ENCODE measurements at places on chromosomes 6 and 20.

DNA sequence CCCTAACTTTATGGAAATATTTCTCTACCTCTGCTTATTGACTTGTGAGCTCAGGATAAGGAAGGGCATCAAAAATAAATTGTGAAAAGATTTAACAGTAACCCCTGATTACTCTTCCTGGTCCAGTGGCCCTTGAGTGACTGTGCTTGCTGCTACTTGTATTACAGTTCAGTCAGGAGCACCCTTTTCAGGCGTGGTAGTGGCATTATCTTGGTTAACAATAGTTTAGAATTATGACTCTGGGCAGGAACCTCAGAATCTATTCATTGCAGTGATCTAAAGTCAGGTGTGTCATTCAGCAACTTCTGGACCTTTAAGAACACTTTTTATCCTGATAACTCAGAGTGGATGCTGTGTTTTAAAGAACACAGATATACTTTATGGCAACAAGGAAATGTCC is 43.4 kb downstream of the FAM135A start:
- DNase-seq, result no peak

GRCh38 chr6:15434263-15434662 is 188.4 kb downstream of the JARID2 start:
- no peak for DNase-seq

DNA sequence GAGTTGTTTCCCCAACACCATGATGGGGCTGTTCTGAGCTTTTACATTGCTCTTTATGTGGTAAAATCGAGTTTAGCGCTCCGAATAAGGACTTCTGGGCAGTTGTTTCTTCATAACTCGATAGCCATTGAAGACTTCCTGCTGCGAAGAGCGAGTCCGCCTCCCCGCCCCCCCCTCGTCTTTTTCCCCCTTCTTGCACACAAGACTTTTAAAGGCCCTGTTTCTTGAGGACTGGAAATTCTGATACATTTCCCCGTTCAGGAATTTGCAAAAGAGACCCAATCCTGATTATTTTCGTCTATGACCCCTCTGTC is 1.5 kb upstream of the CITED2 start:
- no peak for DNase-seq

DNA sequence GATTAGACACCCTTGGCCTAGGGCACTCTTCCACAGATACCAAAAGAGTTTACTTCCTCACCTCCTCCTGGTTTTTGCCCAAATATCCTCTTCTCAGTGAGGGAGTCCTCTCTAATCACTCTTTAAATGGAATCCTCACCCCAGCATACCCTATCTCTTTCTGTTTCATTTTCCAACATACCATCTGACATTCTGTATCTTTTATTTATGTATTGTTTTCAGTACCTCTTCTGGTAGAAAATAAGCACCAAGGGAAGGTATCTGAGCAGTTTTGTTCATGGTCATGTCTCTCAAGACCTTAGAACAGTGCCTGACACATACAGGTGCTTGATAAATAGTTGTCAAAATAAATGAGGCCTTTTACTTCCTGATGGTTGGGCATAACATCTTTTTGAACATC is 55.1 kb downstream of the KIAA0408 start:
- no peak for DNase-seq

- no peak for DNase-seq
Measured at GRCh38 chr6:52053038-52053695, 34.2 kb downstream of the PKHD1 start.

DNA sequence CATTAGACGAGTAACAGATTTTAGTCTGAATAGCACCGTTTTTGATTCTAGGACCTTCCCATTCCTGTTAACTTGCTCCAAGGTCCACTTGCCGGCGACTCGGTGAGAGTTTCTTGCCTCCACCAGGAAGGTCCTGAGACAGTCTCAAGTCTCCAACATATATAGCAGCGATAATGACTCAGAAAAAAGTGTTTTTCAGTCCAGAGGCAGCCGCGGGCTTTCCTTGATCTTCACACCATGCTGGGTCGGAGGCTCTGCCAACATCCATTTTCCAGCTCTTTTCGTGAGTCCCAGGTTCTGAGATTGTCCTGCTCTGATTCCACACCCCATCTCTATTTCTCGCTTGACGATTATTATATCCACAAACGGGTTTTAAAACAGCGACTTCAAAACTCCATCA is 170.5 kb downstream of the GPX5 start:
- DNase-seq, result no peak

GRCh38 chr6:7912736-7913517 is 2.3 kb upstream of the TXNDC5 start:
- no peak for DNase-seq

GRCh38 chr20:39268491-39268951 is 306.4 kb downstream of the DHX35 start:
- no peak for DNase-seq

DNA sequence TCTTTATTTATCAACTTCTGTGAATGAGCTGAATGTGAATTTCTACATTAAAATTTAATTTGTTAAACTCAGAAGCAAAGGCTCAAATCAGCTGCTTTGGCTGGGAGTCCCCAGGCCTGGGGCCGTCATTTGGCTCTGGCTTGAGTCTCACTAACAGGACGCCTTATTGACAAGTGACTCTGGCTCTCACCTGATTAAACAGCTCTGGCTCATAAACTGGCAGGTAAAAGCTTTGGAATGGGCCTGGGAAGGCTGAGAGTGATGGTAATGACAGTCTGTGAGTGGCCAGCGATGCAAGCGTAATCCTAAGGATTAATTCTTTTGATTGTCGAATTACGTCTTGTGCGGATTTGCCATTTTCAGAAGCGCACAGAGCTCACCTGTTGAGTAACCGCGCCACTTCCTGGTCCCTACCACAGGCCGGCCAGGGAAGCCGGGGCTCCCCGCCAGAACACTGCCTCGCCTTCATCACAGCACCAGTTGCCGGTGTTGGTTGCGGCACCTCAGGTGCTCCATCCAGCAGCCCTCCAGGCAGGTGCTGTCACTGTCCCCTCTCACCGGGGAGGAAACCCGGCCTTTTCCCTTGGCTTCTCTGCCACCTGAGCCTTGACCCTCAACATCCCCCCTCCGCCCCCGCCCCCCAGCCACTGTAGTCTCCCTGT is 110.7 kb downstream of the ZDHHC14 start:
- no peak for DNase-seq

DNA sequence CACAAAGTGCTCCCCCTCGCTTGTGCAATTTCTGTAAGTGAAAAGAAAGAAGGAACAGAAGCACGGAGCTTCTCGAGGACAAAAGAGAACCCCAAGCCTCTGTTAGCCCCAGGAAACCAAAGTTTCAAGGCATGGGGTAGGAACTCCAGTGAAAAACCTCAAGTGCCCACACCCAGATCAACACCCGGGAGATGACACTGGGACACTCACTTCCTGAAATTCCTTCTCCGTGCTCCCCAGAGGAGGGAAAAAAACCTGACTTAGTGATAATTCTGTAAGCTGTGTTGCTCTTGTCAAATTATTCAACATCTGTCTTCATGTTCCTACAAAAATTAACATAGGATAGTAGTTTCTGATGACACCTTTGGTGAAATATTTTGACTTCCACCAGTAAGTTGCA is 4.6 kb downstream of the MDGA1 start:
- DNase-seq, result no peak

- no peak for DNase-seq
Measured at GRCh38 chr20:22418738-22419137, 165.6 kb downstream of the FOXA2 start.

- DNase-seq, result peak; percentile 56
Measured at GRCh38 chr6:155174576-155175211, 89.1 kb upstream of the CLDN20 start.

DNA sequence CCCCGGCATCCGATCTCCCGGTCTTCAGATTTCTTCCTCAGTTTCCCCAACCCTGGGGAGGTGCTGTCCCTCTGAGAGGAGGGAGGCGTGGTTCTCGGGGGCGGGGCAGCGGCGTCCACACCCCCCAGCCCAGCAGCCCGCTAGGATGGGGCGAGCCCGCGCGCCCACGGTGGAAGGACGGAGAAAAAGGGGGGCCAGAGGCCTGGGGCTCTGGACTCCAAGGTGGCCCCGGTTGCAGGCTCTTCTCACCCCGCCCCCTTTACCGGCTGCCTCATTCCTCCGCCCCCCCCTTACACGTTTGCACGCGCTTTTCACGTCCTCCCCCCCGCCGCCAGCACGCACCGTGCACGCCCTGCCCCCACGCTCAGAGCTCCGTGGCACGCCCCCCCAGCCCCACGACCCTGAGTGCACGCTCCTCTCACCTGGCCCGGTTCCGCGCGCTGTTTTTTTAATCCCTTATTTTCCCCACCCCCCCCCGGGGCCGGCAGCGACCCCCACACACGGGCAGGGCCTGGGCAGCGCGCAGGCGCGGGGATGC is 402 bp downstream of the ZBTB12 start:
- peak; percentile 36 for DNase-seq

- DNase-seq, result no peak
Measured at GRCh38 chr6:30006170-30007131, 54.6 kb upstream of the POLR1H start.

DNA sequence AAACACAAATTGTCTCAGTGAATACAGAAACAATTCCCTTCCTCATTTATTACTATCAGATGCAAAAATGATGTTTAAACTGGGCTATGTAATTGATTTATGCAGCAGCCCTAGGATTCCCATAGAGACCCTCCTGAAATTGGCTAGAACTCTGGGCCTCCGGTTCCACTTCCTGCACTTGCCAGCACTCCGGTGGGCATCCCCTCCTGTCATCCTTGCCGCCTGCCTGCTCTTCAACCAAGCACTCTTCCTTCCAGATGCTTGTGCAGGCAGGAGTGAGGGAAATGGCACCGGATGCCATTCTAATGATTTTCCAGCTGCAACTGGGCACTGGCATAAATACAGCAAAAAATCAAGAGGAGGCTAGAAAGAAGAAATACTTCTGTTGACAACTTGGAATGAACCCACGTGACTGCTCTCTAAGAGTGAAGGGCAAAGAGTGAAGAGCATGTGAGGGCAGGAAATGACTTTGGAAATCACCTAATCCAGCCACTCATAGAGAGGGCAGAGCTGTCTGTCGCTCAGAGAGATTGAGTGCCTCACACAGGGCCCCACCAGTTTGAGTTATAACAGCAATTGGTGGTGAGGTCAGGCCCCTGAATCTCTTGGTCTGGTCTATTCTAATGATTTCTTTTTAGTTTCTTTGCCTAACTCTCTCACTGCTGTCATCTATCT is 3.7 kb upstream of the NEDD9 start:
- DNase-seq, result no peak

- no peak for DNase-seq
Measured at GRCh38 chr20:50522053-50522674, 12.0 kb downstream of the PTPN1 start.

DNA sequence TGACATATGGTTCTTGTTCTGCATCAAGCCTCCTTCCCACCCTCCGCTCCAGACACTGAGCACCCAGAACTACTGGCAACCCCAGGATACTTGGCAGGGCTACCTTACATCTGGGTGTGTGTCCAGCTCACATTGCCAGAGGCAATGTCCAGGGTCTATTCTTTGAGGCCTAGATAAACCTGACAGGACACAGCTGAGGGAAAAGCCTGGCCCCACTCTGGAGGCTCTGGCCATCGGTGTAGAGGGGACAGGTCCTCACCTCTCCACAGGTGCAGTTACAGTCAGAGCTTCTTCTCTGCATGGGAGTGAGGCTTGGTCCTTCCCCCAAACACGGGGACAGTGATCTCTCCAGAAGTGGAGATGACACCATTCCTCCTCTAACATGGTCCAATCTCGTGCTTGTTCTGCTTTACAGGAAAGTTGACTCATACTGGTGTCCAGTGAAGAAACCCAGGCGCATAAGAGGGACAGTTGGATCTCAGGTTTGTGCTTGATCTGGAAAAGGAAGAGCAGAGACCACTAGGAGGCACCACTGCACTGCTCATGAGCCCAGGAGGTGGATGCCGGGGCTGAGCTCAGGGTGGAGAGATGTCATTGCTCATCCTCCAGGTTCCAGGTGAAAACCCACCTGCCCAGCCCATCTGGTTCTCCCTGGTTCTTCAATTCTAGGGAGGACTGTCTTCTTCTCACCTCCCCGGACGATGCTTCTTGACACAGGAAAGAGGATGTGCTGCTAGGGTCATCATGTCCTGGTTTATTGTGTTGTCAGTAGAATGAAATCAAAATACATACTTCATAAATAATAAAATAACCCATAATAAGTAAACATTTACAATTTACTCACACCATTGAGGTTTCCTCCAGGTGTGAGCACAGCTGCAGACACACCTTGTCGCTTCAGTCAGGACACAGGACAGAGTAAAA is 14.7 kb downstream of the HLA-F start:
- peak; percentile 43 for DNase-seq

DNA sequence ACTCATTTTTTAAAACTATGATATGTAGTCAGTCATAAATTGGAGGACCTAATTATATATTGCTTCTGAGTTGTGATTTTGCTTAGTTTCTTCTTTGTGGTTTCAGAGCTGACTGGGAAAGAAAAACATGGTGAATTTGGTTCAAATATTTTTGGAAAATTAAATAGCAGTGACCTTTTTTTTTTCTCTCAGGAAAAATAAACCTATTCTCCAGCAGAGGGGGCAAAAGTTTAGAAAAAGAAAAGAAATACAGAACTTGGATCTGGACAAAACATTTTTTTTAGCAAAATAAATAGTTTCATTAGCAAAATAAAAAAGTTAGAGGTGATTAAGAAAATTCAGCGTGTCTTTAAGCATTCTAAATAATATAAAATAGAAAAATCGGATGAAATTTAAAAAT is 10.2 kb downstream of the COL10A1 start:
- no peak for DNase-seq

DNA sequence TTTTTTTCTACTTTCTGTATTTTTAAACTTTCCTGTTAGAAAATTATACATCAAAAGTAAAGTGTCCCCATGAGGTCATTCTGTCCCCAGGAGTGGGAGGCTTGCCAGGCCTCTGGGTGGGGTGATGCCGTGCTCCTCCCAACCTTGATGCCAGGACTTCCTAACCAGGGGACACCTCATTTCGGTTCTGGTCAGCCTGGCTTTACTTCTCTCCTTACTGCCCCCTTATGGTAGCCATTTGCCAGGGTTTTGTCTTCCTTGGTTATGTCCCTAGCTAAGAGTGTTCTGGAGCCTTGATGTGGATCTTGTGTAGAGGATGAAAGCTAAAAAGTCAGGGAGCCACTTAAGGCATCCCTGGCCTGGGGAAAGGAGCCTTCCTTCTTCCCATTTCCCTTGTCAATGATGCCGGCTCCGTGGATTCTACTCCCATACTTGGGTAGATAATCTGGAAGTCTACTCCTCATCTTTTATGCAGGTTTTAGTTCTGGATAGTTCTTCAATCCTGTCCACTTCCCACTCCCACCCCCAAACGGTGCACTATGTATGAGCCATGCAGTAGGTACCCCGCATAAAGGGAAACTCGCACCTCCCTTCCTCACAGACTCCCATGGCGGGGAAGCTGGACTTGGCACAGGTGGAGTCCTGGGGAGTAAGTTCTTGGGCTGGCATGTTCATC is 164.1 kb upstream of the SALL4 start:
- DNase-seq, result peak; percentile 89

- DNase-seq, result no peak
Measured at GRCh38 chr6:35723587-35723986, 13.2 kb upstream of the ARMC12 start.

DNA sequence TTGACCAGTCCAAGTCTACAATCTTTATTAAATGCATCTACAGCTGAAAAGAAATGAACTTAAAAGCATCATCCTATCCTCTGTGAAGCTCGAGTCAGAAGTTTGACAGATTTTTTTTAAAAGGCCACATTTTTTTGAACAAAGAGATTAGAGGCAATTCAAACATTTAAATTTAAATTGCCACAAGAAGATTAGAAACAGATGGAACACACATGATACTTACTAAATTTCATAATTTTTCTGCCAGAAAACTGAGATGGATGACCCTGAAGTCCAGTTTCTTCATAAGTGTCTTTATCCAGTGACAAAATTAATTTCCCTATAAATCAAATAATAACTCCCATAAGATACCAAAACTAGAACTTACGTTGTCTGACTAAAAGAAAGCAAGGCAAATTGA is 4.3 kb downstream of the RPP40 start:
- DNase-seq, result no peak

Data from HuH-7.5 (cell line).